ENCODE measurements at places on chromosomes 13 and 19. TPM values are rescaled to one million over a fixed set of nuclear protein-coding genes. Genes with fewer than 3 reads are reported as not detected.

Gene PABPC3
- 0.14 TPM for polyA plus RNA-seq

Gene KCNN4
- polyA plus RNA-seq = 23.7 TPM

DNA sequence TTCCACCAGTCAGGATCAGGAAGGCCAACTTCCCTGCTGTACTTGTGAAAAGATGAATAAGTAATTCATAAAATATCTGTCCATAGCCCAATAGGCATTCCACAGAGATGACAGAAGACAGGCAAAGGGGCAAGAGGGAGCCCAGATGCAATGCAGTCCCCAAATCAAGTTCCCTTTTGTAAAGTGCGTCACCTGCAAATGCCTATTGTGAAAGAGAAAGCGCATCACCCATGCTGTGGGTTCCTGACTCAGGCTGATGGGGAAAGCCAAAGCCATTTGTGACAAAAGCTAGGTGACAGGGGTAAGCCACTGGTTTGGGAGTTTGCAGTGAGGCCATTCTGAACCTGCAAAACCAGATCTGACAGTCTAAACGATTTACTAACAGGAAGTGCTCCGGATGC, 157.5 kb upstream of the ZNF536 start:
- no peak for DNase-seq

- DNase-seq = no peak
These were observed 17.1 kb downstream of the ZNF823 start for GRCh38 chr19:11721681-11722080.

DNA sequence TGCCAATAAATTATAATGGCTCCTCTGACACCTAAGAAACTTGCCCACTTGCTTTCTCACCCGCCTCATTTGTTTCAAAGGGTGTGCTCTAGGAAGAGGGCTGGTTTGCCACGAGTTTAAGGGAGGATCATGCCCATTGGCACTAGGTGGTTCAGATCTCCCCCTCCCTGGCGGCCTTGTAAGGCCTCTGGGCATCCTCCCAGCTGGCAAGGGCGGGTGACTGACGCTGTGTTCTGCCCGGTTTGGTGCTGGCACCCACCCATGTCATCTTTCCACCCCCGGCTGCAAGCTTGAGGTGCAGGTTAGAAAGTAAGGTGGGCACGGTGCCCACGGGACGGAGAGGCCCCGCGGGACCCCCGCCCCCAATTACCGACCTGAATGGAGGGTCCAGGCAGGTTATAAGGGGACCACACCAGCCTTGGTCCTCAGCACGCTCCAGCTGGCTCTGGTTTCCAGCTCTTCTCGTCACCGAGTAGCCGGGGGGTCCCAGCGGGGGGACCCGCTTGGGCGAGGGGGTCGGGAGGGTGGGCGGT, 90.4 kb downstream of the PTPRS start:
- DNase-seq = no peak

GRCh38 chr19:1089891-1090290, 5.3 kb downstream of the POLR2E start:
- DNase-seq = no peak

DNA sequence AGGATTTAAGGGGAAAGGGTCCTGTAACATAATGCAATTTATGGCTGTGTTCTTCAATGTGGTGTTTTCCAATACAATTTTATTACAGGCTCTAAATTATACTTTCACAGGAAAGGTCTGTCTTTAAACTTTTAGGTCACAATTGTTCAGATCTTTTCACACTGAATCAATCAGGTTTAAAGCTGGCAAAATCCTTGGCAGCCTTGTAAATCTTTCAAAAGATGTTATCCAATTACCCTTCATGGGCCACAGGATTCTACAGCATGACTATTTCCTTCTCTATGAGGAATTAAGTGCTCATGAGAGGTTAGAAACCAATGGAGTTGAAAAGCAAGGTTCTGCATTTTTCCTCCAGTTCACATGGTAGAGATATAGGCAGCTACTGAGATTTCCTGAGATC, 211.5 kb upstream of the MIR17HG start:
- DNase-seq = no peak

All from CD4-positive, alpha-beta memory T cell (primary cell).